Ureter (tissue), 1 donor: ENCODE measurements at places on chromosomes 7 and 10.

DNA sequence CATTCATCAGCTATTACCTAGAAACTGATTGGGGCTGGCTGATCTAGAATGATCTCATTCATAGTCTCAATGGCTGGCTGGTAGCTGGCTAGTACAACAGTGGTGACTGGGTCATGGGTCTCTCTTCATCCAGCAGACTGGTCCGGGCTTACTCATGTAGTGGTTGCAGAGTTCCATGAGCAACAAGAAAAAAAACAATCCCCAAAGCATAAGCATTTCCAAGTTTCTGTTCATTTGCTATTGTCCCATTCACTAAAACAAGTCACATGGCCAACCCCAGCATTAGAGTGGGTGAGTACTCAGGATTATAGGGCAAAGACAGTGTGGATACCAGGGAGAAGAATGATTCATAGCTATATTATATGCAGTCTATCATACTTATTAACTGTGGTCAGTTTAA lies 85.2 kb upstream of the SEMA3C start:
- no peak for DNase-seq

DNA sequence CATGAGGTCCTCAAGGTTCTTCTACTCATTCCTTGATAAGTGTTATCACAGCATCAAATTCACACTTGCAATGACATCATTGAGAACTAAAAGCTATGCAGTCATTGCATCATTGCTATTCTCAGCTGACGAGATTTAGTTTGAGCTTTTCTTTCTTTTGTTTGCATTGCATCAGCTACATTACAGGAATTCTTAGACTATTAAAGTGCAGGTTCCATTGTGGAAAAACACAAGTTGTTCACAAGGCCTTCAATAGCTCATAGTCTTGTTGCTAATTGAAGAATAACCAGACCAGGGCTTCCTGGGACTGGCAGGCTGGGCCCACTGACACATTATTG lies 139.3 kb downstream of the CXCL12 start:
- no peak for DNase-seq

- DNase-seq: no peak
Measured at GRCh38 chr7:25821225-25821624, 330.8 kb upstream of the NFE2L3 start.

- DNase-seq: no peak
Measured at GRCh38 chr7:7834761-7835160, 116.4 kb upstream of the RPA3 start.

GRCh38 chr10:3435671-3436070 lies 263.1 kb upstream of the PITRM1 start:
- no peak for DNase-seq

GRCh38 chr7:33276325-33276724 lies 147.0 kb downstream of the BBS9 start:
- no peak for DNase-seq

GRCh38 chr10:100677290-100677945 lies 68.0 kb upstream of the PAX2 start:
- no peak for DNase-seq

- DNase-seq: no peak
Measured at GRCh38 chr7:42407021-42407710, 170.2 kb upstream of the GLI3 start.

- DNase-seq: no peak
Measured at GRCh38 chr7:43658718-43659548, 70.4 kb downstream of the COA1 start.

DNA sequence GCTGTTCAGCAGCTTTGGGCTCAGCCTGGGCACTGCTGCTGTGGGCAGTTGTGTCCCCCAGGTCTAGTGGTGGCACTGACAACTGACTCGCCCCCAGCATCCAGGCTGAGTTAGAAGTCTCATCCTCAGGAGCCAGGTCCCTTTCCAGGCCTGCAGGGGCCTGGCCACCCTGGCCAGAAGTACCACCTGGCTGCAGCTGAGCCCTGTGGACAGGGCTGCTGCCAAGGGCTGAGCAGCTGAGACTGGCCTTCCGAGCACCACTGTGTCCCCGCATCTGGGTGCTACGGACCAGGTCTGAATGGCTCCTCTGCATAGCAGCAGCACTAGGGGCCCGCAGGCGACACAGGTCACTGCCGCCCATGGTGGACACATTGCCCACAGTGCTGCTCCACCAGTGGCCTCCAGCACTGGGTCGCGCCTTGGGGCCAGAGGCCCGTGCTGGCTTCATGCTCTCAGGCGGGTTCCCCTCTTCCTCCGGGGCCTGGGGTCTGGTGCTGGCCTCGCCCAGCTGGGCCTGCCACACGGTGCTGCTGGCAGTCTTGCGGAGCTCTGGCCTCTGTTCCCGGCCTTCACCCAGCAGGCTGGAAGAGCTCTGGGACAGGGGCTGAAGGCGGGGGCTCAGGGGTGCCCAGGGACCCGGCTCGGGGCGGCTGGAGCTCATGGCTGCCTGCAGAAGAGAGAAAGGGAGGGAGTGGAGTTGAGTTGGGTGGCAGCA lies 6.2 kb downstream of the GPRIN2 start:
- DNase-seq: peak; percentile 41

DNA sequence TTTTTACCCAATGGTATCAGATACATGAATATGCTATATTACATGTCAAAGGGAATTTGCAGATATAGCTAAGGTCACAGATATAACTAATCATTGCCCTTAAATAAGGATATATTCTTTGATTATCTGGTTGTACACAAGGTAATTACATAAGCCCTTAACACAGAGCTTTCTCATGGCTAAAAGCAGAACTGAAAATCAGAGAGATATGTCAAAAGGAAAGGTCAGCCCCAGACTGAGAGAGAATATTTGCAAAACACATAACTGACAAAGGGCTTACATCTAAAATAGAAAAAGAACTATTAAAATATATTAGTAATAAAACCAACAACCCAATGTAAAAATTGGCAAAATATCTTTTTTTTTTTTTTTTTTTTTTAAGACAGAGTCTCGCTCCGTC lies 1029.5 kb upstream of the LRRN3 start:
- no peak for DNase-seq

DNA sequence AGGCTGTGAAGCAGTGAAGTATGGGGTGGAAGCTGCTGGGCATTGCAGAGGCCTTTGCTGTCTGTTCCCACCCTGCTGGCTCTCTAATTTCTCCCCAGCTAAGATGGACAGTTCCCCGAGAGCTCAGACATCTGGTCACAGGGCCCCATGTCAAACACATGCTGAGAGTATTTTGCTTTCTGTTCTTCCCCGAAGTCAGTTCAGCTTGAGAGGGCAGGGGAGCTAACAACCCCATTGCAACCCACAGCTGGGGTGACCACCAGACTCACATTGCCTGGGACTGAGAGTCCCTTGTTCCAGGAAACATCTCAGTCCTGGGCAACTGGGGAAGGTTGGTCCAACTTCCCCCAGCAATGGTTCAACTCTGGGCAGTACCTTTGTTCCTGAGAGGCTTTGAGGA lies 52.8 kb downstream of the ABCA13 start:
- DNase-seq: no peak

GRCh38 chr7:10237306-10237705 lies 736.4 kb upstream of the PHF14 start:
- no peak for DNase-seq

- no peak for DNase-seq
Measured at GRCh38 chr10:95423164-95424005, 132.6 kb upstream of the PDLIM1 start.

DNA sequence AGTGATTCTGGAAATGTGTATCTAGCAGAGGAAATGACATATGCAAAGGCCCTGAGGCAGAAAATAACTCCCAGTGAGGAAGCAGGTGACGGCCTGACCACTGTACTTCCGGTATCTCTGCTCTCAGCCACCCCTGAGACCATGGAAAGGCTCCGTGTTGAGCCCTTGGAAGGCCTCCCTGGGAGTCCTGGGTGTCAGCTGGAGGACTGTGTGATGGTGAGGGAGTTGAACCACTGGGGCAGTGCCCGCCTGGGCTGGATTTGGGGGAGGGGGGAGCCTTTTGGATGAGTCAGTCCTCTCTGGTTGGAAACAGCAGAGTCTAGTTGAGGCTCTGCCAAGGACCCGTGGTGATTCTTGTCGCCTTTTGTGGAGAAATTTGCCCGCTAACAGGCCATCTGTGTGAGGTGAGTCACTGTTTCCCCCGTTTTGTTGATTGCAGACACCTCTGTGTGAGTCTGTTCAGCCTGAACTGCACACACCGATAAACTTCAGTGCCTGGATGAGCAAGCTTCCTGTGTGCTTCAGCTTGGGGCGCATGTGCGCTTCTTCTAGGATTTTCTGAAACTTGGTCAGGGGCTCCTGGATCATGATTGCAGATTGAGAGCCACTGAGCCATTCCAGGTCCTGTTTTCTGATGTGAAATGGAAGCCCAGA lies 98.6 kb downstream of the GRK5 start:
- peak; percentile 56 for DNase-seq

GRCh38 chr7:94420328-94420727 lies 25.6 kb downstream of the COL1A2 start:
- DNase-seq: no peak

DNA sequence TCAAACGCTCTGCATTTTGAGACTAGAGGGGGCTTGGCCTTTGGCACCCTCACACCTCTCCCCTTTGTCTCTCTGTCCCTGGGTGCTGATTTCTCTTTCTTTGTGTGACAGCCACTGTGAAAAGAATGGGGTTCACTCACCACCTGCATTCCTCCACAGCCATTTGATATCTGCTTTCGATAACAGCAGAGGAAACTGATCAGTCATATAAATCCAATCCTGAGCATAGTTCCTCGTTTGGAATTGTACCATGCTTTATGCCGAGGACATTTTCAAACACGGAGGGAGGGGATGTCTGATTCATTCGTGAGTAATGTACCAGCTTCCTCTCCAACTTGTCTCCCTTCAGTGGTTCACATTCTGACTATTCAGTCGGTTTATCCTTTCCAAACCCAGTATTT lies 15.8 kb downstream of the MET start:
- DNase-seq: no peak

DNA sequence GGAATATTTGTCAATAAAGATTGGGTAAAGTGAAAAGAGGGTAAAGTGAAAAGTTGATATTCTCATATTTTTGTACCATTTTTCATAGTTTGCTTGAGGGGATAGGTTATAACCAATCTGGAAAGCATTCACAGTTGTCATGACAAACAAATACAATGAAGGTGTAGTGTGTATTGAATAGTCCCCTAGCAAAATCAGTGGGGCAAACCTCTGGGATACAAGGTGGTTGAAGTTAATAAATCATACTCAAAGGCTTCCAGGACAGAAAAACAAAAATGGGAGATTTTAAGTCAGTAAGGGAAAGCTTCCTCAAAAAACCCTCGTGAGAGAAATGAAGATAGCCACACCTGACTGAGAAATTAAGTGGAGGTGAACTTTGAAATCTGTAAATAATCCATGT lies 39.4 kb downstream of the PHTF2 start:
- no peak for DNase-seq

- no peak for DNase-seq
Measured at GRCh38 chr7:82183634-82184033, 259.9 kb downstream of the CACNA2D1 start.

DNA sequence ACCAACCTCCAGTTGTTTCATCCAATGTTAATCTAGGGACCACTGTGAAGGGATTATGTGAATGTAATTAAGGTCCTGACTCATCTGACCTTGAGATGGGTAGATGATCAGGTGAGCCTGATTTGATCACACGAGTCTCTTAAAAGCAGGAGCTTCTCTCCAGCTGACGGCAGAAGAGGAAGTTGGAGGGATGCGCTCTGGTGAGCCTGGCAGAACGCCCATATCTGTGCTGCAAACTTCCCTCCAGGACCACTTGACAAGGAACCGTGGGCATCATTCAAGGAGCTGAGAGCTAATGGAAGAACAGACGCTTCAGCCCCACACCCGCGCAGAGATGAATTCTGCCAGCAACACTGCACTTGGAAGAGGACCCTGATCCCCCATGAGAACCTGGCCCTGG lies 642.4 kb downstream of the TNS3 start:
- no peak for DNase-seq

DNA sequence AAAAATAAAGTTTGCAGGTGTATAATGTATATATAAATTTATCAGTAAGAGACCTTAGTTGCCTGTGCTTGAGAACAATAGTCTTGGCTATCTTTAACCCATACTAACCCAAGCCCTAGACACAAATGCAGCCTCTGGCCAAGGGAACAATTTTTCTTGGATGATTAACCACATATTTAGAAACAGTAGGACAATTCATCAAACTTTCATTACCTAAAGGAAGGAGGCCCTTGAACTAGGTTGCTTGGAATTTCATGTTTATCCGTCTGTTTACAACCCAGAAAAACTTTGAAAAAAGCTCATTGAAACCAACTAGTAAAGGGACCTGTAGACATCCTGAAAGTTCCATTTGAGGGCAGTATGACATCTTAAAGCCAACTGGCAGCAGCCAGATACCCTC lies 8.9 kb upstream of the ERLIN1 start:
- no peak for DNase-seq

DNA sequence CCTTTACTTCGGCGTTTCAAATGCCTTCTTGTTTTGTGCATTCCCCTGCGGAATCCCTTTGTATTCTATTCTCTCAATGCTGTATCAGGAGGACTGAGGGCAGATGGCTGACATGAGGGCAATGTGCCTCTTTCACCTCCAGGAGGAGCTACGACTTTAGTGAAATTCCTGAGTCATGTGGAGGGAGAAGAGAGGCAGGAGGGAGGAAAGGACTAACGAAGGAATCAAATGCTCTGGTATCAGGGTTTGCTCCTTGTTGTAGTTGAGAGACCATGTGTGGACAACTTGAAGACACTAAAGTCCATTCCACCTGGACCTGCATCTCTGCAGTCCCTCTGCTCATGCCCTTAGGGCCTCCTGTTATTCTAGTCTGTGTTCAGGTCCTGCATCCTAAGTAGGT lies 40.2 kb upstream of the PRSS58 start:
- DNase-seq: no peak

DNA sequence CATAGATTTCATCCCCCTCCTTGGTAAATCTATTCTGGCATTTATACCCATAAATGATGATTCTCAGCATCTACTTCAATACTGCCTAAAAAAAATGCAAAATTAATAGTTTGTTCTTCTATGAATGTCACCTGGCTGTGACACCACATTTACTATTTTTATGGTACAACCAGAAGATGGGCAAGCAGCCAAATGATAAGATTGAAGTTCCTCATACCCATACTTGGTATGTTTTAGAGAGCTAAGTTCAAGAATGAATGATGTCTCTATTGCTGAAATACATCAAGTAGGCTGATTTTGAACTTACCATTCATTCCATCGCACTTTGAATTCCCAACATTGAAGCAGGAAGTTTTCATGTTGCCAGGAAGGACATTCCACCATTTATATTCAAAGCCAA lies 134.2 kb downstream of the ELAPOR2 start:
- no peak for DNase-seq

DNA sequence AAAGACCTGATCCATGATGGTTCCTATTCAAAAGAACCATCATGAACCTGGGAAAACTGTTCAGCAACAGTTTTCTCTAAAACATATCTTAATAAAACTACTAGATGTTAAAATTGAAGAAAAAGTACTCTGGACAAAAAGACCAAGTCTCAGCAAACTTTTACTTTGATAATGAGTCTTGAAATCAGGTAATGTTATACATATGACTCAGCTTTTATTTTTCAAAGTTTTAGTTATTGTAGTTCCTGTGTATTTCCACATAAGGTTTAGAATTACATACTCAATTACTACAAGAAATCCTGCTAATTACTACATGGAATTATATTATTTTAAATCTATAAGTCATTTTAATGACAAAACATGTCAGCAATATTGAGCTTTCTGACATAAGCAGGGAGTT lies 42.2 kb downstream of the ZNF33B start:
- DNase-seq: no peak

- DNase-seq: no peak
Measured at GRCh38 chr7:96189129-96189820, 132.6 kb downstream of the SLC25A13 start.
